ENCODE measurements at places on chromosomes 11 and 22.
A peak's percentile ranks its signal among the peaks of the same experiment; 100 is the strongest.

GRCh38 chr11:35804451-35805040 is 139.3 kb upstream of the LDLRAD3 start:
- DNase-seq: no peak

GRCh38 chr22:35543702-35544101 is 3.1 kb downstream of the RASD2 start:
- no peak for DNase-seq

DNA sequence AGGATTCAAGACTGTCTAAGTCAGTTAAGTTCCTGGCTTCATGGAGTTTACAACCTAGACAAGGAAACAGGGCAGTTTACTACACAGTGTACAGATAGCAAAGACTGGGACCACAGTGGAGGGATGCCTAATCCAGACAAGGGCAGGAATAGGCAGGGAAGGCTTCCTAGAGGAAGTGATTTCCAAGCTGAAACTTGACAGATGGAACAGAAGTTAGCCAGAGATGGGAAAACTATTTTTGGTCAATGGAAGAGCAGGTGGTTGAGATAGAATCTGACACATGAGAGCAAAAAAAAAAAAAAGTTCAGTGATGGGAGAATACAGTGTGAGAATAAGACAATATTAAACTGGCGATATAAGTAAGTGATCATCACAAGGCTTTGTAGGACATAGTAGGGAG is 1.3 kb downstream of the COA4 start:
- DNase-seq: no peak

GRCh38 chr11:61198361-61198760 is 5.0 kb upstream of the PGA3 start:
- DNase-seq: no peak

DNA sequence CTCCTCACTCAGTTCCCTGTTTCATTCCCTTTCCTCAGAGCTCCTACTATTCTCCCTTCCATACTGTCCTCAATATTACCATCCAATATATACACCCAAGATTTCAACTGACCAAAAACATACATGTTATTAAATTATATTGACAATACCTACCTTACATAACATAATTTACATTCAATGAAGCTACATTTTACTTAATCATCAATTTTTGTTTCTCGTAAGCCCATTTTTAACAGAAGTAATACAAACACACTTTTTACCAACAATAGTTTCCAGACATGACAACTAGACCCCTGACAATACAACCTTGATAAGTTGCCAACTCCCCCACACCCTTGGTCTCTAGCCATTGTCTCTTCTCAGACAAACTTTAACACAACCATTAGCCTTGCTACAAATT is 145.8 kb upstream of the DDI1 start:
- no peak for DNase-seq

- DNase-seq: no peak
These were observed 4.3 kb downstream of the DNAL4 start for GRCh38 chr22:38789606-38790005.

DNA sequence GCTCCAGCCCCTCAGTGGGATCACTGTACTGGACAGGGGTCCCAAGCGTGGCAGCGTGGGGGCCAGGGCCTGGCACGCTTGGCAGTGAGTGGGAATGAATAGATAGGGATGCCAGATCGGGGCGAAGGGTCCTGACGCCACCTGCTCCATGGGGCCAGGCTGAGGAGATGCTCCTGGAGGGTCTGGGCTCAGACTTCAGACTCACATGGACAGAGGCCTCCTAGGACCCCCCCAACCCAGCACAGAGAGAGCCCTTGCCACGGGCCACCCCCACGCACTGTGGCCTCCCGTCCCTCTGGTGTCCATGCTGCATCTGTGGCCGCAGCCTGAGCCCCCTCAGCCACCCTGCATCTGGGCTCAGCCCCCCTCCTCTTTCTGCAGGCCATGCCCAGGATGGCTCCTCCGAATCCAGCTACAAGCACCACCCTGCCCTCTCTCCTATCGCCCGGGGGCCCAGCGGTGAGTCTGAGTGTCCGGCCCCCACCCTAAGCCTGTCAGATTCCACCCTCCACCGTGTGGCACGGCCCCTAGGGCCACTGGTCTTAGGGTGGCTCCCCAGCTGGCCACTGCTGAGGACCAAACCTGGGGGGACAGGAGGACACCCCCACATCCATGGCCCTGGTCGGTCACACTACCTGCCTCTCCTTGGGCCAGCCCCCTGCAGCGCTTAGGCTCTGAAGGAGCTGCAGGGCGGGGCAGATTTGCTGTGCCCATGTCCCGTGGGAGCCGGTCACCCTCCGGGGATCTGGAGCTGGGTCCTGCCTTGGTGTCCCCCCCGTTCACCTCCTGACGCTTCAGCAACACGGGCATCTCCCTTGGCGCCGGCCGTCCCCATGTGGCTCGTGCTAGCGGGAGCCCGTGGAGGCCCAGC is 2.7 kb downstream of the MUC5AC start:
- no peak for DNase-seq

DNA sequence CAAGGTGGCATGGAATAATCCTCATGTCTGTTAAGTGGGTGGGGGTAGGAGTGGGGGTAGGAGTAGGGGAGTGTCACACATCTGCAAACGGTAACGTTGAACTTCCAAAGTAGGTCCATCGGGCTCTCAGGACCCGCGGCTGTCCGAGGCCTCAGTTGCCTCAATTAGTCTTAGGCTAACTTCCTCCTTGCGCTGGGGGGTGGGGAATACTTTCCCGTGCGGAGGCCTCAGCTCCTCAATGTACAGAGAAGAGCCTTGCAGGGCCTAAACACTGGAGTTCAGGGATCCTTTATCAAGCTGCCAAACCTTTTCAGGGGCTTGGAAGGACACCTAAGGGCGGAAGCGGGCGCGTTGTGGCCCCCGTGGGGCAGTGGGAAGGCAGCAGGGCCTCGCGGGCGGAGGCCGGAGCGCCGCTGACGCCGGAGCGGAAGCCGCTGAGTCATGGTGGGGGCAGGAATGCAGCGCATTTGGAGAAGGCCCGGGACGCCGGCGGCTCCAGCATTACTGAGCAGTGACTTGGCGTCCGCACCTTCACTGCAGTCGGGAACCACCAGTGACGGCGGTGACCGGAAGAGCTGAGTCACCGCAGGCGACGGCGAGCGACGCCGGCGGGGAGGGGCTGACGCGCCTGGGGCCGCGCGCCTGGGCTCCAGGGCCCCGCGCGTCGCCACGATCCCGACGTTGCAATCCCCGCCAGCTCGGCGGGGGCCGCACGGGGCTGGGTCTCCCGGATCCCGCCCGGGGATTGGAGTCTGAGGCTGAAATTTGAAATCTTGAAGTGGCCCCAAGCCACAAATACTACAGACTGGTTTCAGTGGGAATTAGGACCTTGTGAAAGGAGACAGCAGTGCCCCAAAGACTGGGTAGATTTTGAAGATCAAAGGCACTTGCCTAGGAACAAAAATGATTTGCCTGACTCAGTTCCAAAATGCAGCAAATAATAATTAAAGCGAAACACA is 20.2 kb upstream of the IPO7 start:
- peak; percentile 51 for DNase-seq

- DNase-seq: no peak
These were observed 12.3 kb upstream of the OR56A3 start for GRCh38 chr11:5929571-5930368.

DNA sequence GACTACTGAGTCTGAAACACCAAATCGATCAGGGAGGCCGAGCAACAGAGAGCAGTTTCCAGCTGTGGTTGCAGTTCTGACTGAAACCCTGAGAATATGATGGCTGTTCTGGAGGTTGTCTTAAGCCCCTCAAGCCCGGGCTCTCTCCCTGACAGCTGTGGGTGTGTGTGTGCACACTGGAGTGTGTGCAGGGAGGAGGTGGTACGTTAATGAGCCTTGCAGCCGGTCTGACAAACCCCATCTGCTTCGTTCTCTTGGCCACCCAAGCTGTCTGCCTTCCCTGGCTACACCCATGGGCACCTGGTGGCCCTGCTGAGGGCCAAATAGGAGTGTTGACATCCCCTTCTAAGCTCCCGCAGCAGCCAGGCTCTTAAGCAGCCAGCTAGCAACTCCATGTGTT is 189.8 kb downstream of the KIRREL3 start:
- no peak for DNase-seq

GRCh38 chr11:38153985-38154384 is 1555.9 kb upstream of the RAG2 start:
- DNase-seq: no peak

DNA sequence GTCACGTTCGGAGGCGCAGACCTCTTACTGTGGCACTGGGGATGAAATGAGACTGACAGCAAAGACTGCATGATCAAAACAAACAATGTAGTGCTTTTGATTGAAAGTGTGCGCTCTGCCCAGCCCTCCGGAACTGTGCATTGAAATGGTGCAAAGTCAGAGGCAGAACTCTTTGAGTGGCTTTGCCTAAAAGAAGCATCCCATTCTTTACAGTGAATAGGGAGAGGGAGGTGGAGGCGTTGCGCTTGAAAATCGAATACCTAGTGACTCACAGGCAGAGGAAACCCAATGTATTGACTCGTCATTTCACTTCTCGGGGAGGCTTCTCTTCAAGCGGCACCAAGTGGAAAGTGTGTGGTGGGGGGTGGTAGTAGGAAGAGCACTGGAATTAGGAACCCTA is 10.9 kb downstream of the RCN1 start:
- DNase-seq: no peak

- no peak for DNase-seq
These were observed 10.2 kb upstream of the OAF start for GRCh38 chr11:120200677-120201076.

DNA sequence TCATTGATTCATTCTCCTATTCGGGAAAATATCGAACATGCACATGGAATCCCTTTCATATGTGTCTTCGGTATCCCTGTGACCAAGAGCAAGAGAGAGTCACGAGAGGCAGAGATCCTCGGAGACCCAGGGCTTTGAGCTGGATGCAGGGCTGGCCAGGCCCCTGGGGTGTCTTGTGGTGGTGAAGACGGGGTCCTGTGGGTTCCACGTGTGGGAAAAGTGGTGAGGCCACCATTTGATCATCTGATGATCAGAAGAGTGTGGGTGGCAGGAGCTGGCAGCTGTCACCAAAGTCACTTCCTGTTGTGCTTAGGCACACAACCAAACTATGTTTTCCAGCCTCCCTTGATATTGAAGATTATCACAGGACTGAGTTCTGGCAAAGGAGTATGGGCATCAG is 94.0 kb downstream of the BRD1 start:
- DNase-seq: no peak

- no peak for DNase-seq
These were observed 2.6 kb downstream of the CHRM1 start for GRCh38 chr11:62918531-62918930.

DNA sequence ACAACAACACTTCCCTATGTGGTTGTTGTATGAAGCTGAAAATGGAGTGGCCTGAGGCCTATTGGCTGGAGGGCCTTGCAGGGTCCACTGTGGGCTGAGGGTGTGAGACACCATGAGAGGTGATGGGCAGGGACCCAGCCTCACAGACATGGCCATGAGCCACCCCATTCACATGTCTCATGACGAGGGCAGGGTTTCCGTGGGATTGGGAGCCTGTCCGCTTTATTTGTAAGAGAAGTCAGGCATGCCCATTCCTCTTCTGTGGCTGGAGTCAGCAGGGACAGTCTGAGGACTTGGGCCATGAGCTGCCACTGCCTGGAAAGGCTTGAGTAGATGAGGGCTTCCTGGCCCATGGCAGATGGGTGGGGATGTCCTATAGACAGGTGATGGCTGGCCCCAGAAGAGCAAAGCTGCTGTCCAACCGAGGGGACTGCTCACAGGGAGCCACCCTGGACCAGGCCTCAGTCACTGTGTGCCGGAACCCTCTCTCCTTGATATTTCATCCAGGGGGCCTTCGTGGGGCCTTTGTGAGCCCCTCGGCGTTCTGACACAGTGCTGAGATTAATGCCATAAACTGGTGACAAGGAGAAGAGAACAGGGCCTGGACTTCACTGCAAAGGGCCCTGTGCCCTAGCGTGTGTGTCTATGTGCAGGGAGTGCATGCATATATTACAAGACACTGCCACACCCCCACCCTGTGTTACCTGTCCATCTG is 971.9 kb downstream of the BRD1 start:
- no peak for DNase-seq

DNA sequence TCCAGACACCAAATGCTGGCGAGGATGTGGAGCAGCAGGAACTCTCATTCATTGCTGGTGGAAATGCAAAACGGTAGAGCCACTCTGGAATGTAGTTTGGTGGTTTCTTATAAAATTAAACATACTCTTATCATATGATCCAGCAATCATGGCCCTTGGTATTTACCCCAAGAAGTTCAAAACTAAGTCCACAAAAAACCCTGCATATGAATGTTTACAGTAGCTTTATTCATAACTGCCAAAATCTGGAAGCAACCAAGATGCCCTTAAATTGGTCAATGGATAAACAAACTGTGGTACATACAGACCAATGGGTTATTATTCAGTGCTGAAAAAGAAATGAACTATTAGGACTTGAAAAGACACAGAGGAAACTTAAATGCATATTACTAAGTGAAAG is 87.8 kb downstream of the APOL5 start:
- DNase-seq: no peak

DNA sequence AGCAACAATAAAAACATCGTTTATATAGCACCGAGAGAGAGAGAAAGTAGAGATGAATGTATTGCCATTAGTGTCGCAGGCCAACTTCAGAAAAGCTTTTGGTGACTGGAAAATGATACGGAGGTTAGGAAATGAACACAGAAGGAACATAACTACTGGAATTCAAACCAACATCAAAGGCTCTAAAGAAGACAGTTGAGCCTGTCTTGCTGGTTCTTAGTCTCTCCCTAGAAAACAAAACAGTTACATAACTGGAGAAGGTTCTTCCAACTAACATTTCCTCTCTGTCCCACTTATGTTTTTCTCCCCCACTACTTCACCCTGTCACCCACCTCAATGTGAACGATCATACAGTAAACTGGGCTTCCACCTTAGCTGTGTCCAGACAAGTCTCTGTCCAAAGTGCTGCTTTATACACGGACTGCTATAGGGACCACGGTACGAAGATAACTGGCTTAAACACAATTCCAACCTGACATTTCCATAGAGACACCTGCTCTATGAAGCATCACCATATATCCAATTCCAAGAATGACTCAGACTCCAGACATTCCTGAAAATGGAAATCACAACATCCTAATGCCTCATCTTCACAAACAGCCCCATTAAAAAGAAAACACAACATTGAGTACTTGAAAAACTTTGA is 85.2 kb upstream of the ARHGAP32 start:
- DNase-seq: no peak

- DNase-seq: no peak
These were observed 342.6 kb downstream of the SOX6 start for GRCh38 chr11:16013649-16014275.

DNA sequence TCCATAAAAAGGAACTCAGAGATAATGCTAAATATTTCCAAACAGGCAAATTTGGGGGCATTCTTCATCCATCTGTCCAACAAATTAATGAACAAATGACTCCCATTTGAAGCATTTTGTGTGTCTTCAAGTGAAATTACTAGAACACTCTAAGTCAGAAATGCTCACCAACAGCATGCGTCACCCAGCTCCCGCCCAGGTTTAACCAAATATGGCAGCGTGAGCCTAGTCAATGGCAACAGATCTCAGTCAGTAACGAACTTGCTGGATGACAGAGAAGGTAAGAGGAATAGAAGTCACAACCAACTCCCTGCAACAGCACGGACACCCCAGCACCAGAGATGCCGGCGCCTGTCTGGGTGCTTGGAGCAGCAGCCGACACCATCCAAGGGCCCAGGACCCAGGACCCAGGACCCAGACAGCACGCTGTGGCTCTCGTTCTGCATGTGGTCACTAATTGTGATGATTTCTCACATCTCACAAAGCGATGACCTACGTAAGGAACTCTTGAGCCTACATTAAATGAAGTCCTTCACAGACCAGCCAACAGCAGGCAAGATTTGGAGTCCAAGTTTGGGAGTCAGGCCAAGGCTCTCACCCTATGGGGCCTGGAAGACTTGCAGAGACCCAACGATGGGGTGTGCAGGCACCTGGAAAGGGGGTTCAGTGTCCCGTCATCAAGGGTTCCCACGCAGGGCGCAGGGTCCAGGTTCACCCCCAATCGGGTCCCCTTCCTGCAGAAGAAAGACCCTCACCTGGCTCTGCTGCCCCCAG is 556.9 kb downstream of the BRD1 start:
- no peak for DNase-seq
